ENCODE measurements at places on chromosomes 7 and 10.

- DNase-seq: no peak
Observed at GRCh38 chr10:93503075-93503474, 6.7 kb downstream of the CEP55 start.

- no peak for DNase-seq
Observed at GRCh38 chr7:36011588-36011965, 141.5 kb upstream of the EEPD1 start.

GRCh38 chr10:52984169-52984568, 211.6 kb upstream of the MBL2 start:
- DNase-seq: no peak

DNA sequence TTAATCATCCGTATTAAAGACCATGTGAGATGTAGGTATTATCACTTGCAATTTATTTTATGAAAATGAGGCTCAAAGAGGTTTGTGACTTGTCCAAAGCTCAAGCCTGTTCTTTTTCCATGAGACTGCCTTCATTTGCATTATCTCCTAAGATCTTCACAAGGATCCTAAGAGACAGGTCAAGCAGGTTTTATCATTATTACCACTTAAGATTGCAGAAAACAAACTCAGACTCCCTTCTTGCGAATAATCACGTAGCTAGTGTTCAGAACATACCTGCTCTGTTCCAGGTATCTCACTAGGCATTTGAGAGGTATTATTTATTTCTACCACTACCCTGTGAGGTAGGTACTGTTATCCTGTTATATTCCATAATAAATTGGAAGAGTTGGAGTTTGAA, 64.8 kb downstream of the ZNRF2 start:
- no peak for DNase-seq

DNA sequence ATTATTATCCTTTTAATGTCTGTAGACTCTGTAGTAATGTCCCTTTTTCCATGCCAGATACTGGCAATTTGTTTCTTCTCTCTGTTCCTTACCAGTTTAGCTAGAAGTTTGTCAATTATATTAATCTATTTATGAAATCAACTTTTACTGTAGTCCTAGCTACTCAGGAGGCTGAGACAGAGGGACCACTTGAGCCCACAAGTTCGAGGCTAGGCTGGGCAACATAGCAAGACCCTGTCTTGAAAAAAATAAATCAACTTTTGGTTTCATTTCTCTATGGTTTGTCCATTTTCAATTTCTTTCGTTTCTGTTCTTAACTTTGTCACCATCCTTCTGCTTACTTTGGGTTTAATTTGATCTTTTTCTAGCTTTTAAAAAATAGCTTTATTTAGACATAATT, 42.5 kb upstream of the PLA2G12B start:
- no peak for DNase-seq

DNA sequence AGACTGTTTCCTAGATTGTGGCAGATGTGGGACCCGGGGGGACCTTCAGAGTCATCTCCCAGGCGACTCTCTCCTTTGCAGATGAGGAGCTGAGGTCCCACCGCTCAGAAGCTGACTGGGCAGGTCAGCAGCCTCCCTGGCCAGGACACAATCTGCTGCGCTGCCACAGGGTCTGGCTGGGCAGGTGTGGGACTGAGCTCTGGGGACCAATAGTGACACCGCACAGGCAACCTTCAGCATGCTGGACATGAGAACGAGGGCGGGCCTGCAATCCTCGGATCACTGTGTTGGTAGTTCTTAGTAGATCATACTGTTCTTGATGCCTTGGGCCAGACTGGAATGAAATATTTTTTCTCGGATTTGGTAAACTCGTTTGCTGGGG, 20.5 kb upstream of the CRYGN start:
- DNase-seq: no peak

DNA sequence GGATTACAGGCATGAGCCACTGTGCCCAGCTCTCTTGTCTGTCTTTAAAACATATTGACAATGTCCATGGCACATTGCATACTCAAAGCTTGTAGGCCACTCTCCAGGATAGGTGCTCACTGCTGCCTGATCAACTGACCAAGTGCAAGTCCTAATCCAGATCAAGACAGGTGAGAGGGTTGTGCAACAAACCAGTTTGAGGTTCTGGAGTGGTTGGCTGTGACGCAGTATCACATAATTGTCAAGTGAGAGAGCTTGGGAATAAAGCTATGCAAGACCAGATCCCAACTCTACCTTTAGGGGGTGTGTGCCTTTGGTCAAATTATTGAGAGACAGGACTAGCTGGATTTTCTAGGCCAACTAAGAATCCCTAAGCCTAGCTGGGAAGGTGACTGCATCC, 43.0 kb upstream of the OPN4 start:
- no peak for DNase-seq

GRCh38 chr7:104341546-104341945, 13.1 kb downstream of the LHFPL3 start:
- no peak for DNase-seq

DNA sequence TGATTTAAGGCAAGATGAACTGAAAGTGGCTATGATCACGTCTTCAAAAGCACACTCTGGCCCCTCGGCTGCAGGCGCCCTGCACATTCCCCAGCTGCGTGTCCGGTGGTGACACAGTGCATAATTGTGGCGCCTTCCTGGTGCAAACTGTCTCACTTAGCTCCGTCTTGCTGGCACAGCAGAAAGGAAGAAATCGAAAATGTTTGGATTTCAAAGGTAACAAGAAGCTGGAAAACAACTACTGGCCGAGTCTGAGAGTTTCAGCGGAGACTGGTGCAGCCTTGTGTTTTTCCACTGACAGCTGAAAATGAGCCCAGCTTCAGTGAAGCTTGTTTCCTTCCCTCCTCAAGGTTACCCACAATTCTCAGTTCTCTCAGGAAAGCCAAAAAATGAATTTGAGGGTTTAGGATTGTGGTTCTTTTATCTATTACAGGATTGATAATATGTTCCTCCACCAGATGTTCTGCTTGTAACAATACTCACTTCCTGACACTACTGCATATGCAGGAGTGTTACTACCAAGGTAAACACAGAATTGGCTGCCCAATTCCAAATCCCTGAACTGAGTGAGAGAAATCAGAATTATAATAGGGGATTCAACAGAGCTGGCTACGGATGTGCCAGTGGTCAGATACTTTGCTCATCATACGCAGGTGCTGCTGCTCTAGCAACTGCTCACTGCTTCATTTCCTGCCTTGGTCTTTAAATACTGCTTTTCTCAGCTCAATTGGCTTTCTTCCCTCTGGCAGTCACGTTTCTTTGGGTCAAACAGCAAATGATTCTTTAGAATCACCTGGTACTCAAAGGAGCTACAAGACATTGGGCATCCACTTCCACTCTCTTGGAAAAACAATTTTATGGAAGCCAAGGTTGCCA, 63.7 kb downstream of the TRUB1 start:
- DNase-seq: no peak

- peak; percentile 77 for DNase-seq
Observed at GRCh38 chr10:69348816-69349541, 67.7 kb downstream of the TACR2 start.

- no peak for DNase-seq
Observed at GRCh38 chr7:120794106-120794729, 63.7 kb downstream of the TSPAN12 start.

DNA sequence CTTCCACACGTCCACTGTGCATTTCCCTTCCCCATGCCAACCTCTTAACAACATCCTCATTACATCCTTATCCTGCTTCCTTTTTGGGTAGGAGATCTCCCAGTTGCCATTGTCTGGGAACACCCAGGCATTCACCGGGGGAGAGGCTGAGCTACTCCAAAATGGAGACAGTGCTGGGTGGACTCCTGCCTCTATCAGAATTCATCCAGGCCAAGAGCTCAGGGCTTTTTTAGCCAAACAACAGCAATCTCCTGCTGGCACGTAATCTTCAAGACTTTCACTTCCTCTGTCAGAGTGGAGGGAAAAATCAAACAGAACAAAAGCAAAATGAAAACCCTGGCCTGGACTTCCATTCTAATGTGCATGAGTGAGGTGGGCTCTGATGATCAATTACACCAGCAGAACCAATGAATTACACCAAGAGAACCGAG, 245.0 kb downstream of the PRPF18 start:
- DNase-seq: no peak

GRCh38 chr10:3873728-3874461, 88.9 kb upstream of the KLF6 start:
- DNase-seq: no peak

GRCh38 chr10:72802763-72803505, 90.6 kb upstream of the OIT3 start:
- no peak for DNase-seq
